ENCODE measurements at places on chromosomes 1 and 21.
A peak's percentile ranks its signal among the peaks of the same experiment; 100 is the strongest.

- no peaks in the 10 kb centered on the region for H3K4me1 ChIP-seq
- H3K4me3 ChIP-seq, result no peak overlapping the region
- no peak overlapping the region for H3K27ac ChIP-seq
- no peaks in the 10 kb centered on the region for H3K36me3 ChIP-seq
- no peak for DNase-seq
Measured at GRCh38 chr1:102420034-102420433, 423.3 kb upstream of the OLFM3 start.

GRCh38 chr1:41728403-41729202, 190.1 kb downstream of the HIVEP3 start:
- no peak for DNase-seq
- no peaks in the 10 kb centered on the region for H3K36me3 ChIP-seq
- no peaks in the 10 kb centered on the region for H3K27me3 ChIP-seq
- H3K27ac ChIP-seq, result no peak overlapping the region
- no peak overlapping the region for H3K4me3 ChIP-seq

DNA sequence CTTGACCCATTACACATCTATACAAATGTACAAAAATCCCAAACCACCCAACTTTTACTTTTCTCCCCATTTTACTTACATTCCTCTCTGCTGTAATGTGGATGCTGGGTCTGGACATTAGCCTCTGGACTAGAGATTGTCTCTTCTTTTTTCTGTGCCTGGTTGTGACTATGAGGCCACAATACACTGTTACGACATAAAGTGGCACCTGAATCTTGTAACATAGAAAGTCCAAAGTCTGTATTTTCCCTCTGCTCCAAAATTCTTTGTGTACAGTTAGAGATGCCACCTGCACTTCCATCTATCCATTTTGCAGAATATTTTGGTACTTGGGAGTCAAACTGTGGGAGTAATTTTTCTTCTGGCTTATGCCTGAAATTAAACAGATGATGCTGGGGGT, 22.7 kb downstream of the C21orf91 start:
- H3K27ac ChIP-seq, result no peak overlapping the region
- H3K36me3 ChIP-seq, result peaks cover 34% of the 10 kb centered on the region
- no peak for DNase-seq
- H3K27me3 ChIP-seq, result no peaks in the 10 kb centered on the region
- peaks cover 21% of the 10 kb centered on the region for H3K4me1 ChIP-seq

GRCh38 chr1:55316502-55316901, 101.3 kb upstream of the USP24 start:
- H3K36me3 ChIP-seq, result no peaks in the 10 kb centered on the region
- no peak for DNase-seq
- H3K4me1 ChIP-seq, result no peaks in the 10 kb centered on the region

- H3K4me1 ChIP-seq, result no peaks in the 10 kb centered on the region
- H3K27ac ChIP-seq, result no peak overlapping the region
- H3K27me3 ChIP-seq, result no peaks in the 10 kb centered on the region
- DNase-seq, result no peak
- no peaks in the 10 kb centered on the region for H3K36me3 ChIP-seq
Measured at GRCh38 chr1:203888807-203889251, 27.4 kb downstream of the SNRPE start.

GRCh38 chr1:16618719-16619118, 5.4 kb upstream of the NBPF1 start:
- no peak overlapping the region for H3K27ac ChIP-seq
- H3K4me1 ChIP-seq, result no peaks in the 10 kb centered on the region
- H3K27me3 ChIP-seq, result no peaks in the 10 kb centered on the region

DNA sequence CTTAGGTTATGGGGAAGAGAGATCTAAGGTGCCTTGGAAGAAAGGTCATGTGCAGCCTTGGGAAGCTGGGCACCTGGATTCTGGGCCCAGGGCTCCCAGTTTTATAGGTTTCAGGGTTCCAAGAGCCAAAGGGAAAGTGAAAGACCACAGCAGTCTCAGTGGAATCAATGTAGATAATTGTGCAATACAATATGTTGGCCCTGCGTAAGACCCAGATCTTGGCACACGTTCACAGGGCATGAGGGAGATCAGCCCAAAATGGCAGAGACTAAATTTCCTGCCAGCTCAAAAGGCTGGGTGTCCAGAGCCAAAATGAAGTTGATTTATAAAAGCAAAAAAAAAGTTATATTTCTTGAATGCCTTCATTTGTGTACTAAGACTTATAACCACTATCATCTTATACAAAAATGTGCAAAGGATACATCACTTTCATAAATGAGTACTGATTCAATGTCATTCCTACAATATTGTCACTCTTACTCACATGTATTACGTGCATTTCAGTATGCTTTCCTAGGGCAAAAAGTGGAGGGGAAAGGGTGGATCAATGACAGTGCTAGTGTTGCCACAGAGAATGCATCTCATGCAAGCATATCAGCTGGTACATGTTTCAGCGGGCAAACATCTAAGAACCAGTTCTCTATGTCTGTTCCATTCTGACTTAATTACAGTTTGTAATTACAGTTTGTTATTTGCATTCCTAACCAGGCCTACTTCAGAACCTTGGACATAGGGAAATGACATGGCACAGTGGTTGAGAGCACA, 22.5 kb upstream of the NPL start:
- no peaks in the 10 kb centered on the region for H3K27me3 ChIP-seq
- no peaks in the 10 kb centered on the region for H3K4me1 ChIP-seq
- H3K36me3 ChIP-seq, result no peaks in the 10 kb centered on the region
- no peak overlapping the region for H3K4me3 ChIP-seq
- H3K27ac ChIP-seq, result no peak overlapping the region
- DNase-seq, result no peak

DNA sequence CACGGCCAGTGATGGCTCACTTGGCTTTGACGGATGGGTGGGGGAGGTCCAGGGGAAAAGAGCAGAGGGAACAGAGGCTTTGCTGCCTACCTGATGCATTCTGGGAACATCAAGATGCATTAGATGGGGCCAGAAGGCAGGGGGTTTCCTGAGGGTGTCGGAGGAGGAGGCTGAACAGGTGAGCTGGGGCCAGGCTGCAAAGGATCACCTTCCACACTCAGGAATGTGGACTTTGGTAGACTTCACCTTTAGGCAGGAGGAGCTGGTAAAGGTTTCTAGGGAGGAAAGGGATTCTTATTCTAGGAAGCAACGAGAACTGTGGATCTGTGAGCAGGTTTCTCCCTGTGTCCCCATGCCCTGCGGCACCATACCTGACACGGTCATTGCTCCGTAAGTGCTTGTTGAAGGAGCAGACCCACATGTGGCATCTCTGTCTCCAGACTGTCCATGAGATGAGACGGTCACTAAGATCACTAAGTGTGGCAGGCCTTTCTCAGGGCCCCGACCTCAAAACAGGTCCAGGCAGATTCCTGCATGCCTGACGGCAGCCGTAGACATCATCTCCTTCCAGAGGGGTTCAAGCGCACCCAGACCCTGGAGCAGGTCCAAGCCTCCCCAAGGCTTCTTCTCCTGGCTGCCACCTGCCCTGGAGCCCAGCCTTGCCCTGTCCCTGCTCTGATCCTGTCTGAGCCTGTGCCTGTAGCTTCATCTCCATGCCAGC, 89.1 kb upstream of the SLC25A33 start:
- H3K4me1 ChIP-seq, result peaks cover 26% of the 10 kb centered on the region
- H3K4me3 ChIP-seq, result no peak overlapping the region
- H3K36me3 ChIP-seq, result no peaks in the 10 kb centered on the region
- DNase-seq, result peak; percentile 22

- no peak for DNase-seq
- H3K27ac ChIP-seq, result peak within 1 kb of the TSS; percentile 99
- no peaks in the 10 kb centered on the region for H3K36me3 ChIP-seq
- H3K4me3 ChIP-seq, result peak within 1 kb of the TSS; percentile 90
- no peaks in the 10 kb centered on the region for H3K27me3 ChIP-seq
Measured at GRCh38 chr1:156751451-156751756, at the start of gene HDGF. HDGF (minus strand) TSS chr1:156751675; CDS start chr1:156751429, 246 bp downstream.

DNA sequence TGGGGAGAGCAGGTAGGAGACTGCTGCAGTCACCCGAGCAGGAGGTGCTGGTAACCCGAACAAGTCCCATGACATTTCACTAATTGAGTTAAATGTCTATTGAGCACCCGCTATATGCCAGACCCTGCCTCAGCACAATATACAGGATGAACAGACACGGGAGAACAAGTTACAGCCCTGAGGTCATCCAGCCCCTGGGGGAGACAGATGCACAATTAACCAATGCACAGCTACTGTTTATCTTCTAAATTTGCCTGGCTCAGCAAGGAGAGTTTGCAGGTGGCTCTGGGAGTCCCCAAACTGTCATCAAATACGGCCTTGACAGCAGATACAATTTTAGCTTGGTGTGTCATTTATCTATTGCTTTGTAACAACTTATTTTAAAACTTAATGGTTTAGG, 18.1 kb downstream of the CITED4 start:
- no peaks in the 10 kb centered on the region for H3K36me3 ChIP-seq
- DNase-seq, result no peak
- no peak overlapping the region for H3K27ac ChIP-seq
- H3K27me3 ChIP-seq, result no peaks in the 10 kb centered on the region
- H3K4me3 ChIP-seq, result no peak overlapping the region

- no peak for DNase-seq
- no peaks in the 10 kb centered on the region for H3K4me1 ChIP-seq
- no peaks in the 10 kb centered on the region for H3K36me3 ChIP-seq
Measured at GRCh38 chr1:169163059-169163458, 56.6 kb downstream of the ATP1B1 start.

GRCh38 chr1:42047508-42047880, 105.7 kb upstream of the GUCA2B start:
- DNase-seq, result no peak
- no peak overlapping the region for H3K4me3 ChIP-seq
- H3K27ac ChIP-seq, result no peak overlapping the region
- no peaks in the 10 kb centered on the region for H3K4me1 ChIP-seq
- H3K36me3 ChIP-seq, result no peaks in the 10 kb centered on the region
- H3K27me3 ChIP-seq, result no peaks in the 10 kb centered on the region

DNA sequence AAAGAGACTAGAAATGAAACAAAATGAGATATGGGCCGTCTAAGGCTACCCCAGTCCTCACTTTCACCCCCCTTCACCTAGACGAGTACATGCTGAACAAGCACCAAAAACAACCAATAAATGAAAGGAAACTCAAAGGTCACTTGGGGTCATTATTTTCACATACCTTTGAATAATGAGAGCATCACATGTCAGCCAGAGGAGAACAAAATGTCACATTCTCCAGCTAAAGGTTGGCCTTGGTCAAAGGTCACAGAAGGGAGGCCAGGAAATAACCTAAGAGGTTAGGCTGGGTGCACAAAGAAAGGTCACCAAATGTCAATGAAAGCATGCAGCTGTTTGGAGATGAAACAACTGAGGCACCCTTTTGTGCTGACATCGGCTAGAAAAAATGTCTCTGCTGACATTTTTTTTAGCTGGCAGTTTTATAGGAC, 288.7 kb upstream of the USP25 start:
- H3K4me1 ChIP-seq, result no peaks in the 10 kb centered on the region
- no peak for DNase-seq
- H3K36me3 ChIP-seq, result no peaks in the 10 kb centered on the region

- no peaks in the 10 kb centered on the region for H3K36me3 ChIP-seq
- no peaks in the 10 kb centered on the region for H3K4me1 ChIP-seq
- H3K27ac ChIP-seq, result no peak overlapping the region
- no peaks in the 10 kb centered on the region for H3K27me3 ChIP-seq
- H3K4me3 ChIP-seq, result no peak overlapping the region
Measured at GRCh38 chr1:60359431-60359830, 285.9 kb upstream of the C1orf87 start.

DNA sequence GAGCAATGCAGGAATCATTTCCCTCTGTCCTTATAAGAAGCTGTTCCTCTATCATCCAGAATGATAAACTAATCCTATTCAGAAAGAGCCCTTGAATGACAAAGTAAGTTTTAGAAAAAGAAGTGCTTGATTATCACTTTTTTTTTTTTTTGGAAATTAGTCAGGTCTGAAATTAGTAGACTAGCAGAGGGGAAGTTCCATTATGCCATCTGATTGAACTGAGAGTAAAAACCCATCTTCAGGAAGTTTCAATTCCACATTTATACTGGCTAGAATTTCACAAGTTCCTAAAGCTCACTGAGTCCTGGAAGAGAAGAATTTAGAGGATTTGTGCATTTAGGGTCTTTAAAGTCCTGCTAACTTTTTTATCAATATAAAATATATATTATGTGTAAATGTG, 128.8 kb upstream of the COA6 start:
- H3K27me3 ChIP-seq, result no peaks in the 10 kb centered on the region
- no peaks in the 10 kb centered on the region for H3K4me1 ChIP-seq
- H3K4me3 ChIP-seq, result no peak overlapping the region
- H3K27ac ChIP-seq, result no peak overlapping the region

DNA sequence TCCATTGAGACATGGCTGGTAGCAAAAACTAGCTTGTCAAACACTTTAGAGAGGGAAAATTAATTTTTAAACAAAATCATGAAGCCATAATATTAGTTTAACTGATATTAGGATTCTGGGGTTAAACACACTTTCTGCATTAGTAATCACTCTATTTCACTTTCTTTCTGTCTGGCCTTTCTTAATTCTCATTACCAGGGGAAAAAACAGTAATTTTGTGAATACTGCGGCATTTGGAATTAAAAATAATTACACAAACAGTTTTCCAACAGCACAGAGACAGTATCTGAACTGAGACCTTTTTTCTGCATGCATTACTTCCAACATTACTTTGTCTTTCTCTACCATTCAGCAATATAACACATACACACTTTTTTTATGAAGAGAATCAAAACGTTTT, 190.6 kb downstream of the MRPL39 start:
- no peak overlapping the region for H3K4me3 ChIP-seq
- no peaks in the 10 kb centered on the region for H3K36me3 ChIP-seq
- H3K4me1 ChIP-seq, result no peaks in the 10 kb centered on the region
- no peak overlapping the region for H3K27ac ChIP-seq
- no peaks in the 10 kb centered on the region for H3K27me3 ChIP-seq

GRCh38 chr1:68378296-68379084, 71.3 kb downstream of the RPE65 start:
- H3K4me3 ChIP-seq, result no peak overlapping the region
- H3K4me1 ChIP-seq, result peaks cover 15% of the 10 kb centered on the region
- H3K27me3 ChIP-seq, result no peaks in the 10 kb centered on the region
- H3K27ac ChIP-seq, result no peak overlapping the region
- DNase-seq, result no peak

GRCh38 chr1:175673371-175674150, 69.8 kb downstream of the TNR start:
- H3K27ac ChIP-seq, result no peak overlapping the region
- H3K4me1 ChIP-seq, result no peaks in the 10 kb centered on the region
- DNase-seq, result no peak
- H3K4me3 ChIP-seq, result no peak overlapping the region

DNA sequence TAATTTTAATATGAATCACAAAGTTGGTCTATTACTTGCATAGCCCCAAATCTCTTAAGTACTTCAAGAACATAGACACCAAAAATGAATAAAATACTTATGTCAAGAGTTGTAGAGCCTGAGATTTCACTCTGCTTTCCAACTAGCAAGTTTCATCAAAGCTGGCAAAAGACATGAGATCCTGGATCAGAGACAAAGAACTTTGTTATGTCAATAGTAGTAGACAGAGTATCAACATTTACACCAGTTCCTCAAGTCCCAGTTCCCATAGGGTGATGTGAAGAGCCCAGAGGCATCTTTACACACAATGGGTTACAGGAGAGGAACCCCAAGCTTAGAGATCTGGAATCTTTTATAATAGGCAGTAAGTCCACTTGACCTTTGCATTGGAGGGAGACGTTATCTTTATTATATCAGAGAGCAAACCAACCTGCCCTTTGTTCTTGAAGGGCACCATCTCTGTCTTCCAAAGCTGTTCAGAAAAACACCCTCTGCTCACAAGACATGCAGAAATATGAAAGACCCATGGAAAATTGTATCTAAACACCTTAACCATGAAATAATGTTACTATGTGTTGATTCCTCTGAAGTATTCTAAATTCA, 174.4 kb upstream of the GALNT2 start:
- no peaks in the 10 kb centered on the region for H3K27me3 ChIP-seq
- H3K27ac ChIP-seq, result no peak overlapping the region
- DNase-seq, result no peak
- H3K4me3 ChIP-seq, result no peak overlapping the region
- H3K4me1 ChIP-seq, result peaks cover 6% of the 10 kb centered on the region
